ENCODE measurements at places on chromosomes 1 and 21. TPM values are rescaled to one million over a fixed set of nuclear protein-coding genes. Genes with fewer than 3 reads are reported as not detected.

SH2D1B gene
- 0.19 TPM for total RNA-seq

PPP1R8 gene
- total RNA-seq, result 40.2 TPM

PRPF38A gene
- 89.1 TPM for total RNA-seq

KRTAP11-1 gene
- not detected for total RNA-seq

CFAP107 gene
- total RNA-seq, result not detected

DNA sequence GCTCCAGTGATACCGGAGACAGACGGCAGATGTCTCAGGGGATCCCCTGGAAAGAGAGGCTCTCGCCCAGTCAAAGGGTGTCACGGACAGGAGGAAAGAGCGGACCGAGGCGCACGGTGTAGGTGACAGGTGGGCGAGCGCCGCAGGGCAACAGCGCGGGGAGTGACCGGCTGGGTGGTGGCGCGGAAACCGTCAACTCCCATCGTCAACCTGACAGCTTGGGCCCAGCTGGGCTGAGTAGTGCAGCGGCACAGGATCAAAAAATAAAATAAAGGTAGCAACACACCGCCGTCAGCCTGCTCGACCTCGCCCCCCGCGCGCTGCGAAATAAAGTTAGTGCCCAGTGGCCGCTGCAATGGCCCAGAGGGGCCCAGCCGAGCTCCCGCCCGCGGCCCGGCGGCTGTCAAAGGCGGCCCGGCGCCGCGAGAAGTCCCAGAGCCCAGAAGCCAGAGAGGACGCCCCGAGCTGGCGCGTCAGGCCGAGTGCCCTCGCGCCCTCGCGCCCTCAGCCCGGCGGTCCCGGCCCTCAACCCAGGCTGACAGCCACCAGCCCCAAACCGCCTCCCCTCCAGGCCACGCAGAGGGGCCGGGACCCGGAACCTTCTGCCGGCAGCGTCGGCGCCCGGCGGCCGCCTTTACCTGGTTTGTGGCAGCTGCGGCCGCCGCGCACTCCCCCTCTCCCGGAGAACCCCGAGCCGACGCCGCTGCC, at the start of gene LYST:
TSS of gene LYST (minus strand) at position 702 of the 708 bp plus-strand sequence. CDS start 36,489 bp downstream, outside the sequence.
- no peak for DNase-seq

DNA sequence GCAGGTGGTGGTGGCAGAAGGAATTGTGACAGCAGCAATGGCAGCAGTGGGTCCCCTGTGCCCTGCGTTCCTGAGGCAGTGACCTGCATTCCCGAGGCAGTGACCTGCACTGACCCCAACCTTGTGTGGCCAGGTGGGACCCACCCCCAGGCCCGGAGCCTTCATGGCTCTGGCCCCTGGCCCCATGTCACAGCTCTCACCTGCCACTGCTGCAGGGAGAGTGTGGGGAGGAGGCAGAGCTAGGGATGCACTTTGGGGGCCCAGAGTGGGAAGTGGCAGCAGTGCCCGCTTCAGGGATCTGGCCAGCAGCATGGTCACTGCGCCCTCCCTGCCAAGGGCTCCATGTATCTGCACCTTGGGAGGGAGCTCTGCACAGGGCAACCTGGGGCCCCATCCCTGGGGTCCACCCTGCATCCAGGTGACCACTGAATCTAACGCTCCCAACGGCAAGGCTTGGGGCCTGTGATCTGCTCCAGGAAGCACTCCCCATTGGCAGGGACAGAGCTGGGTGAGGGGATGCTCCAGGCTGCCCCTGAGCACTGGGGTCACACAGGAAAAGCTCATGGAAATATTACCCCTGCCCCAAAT, 618.6 kb downstream of the RWDD3 start:
- DNase-seq, result no peak

DNA sequence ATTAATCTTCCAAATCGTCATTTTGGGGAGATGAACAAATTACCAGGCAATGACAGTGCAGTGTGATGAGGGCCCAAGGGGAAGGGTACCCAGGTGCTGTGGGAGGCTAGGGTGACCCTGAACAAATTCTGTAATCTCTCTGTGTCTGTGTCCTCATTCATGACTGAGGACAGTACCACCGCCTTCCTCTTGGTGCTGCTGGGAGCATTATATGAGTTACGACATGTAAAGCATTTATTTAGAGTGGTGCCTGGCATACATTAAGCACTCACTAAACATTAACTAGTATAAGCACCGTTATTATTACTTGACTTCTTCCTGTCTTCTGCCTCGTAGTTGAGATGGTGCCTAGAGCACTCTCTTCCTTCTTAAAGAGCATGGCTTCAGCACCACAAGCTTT, 468.2 kb upstream of the VAMP3 start:
- no peak for DNase-seq

DNA sequence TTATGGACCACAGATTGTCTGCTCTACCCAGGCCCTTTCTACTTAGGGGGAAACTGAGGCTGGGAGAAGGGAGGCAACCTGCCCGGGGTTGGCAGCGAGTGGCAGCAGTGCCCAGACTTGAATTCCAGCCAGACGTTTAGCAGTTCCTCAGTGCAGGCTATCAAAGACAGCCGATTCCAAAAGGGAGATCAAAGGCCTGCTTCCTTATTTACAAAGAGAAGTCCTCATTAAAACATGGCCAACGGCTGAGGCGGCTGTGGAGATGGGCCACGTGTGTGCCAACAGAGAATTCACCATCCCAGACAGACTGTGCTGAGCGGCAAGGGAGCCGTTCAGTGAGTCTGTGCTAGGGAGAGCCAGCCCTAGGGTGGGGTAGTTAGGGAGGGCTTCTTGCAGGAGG, 27.7 kb downstream of the C1QB start:
- DNase-seq, result no peak

DNA sequence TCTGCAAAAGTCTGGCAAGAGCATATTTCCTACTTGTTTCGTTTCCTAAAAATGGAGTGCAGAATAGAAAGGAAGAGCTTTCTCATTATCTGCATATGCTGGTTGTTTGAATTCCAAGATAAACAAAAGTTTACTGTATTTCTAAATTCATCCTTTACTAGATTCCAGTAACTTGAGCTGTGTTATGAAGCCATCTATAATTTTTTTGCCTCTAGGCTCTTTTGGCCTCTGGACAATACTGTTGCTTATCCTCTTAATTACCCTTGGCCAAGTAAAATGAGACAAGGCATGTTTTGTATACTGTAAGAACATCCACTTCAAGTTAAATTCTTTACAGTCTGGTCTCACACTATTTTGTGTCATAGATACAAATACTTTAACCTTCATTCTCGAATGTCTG, 45.6 kb upstream of the HFM1 start:
- no peak for DNase-seq

DNA sequence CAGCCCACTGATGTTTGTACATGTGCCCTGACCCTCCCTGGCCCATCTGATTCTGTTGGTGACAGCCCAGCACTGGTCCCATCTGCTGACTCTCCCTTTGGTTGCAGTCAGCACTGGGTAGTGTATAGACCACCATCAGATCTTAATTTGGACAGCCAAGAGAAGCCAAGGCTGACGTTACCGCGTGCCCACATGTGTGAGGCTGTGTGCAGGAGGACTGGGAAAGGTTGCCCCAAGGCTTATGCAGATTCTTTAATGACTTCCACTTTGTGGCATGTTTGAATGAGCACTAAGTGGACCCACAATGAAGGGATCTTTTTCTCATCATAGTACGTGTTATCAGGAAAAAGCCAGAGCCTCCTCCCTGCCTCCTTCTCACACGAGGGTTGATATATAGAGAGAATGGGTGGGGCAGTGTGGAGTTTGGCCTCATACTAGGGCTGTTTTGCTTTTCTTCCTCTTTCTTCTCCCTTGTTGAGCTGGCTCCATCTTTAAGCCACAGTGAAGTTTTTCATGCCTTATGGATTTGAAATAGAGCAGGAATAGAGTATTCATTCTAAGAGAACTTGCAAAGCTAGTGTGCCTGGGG, 93.5 kb downstream of the NAV1 start:
- no peak for DNase-seq

DNA sequence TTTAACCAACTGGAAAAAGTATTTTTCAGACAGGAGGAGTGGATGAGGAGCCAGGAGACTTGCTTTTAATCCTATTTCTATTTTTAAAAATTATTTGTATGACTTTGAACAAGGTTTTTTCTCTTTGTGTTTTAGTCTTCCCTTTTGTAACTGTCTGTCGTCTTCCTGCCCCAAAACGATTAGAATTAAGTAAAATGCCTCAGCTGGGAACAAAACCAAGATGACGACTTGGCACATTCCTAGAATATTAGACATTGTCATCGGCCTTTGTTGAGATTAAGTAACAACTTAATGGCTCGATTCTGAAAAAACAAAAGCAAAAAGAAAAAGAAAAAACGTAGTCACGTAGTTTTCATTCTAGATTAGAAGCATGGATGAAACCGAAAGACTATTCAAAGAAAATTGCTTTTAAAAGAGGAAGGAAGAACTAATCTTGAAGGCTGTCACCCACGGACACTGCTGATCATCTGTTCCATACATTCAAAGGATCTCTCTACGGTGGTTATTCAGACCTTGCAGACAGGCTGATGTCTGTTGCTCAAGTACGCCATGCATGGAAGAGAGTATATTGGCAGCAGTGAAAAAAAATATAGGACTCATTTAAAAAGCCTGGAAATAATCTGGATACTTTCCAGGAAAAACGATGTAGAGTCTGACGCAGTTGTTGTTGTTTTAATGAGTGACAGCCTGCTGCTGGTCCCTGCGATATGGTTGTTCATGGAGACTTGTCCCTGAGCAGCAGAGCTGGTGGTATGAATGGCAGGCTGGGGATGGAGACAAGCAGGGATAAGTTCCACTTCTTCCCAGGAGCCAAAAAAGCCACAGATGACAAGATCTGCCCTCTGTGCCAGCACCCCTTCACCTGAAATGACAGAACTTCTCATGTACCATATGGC, 16.8 kb downstream of the GNG4 start:
- DNase-seq, result no peak

GRCh38 chr1:97680894-97681293, 239.9 kb downstream of the DPYD start:
- no peak for DNase-seq

GRCh38 chr1:115296981-115297380, 41.1 kb downstream of the NGF start:
- no peak for DNase-seq

DNA sequence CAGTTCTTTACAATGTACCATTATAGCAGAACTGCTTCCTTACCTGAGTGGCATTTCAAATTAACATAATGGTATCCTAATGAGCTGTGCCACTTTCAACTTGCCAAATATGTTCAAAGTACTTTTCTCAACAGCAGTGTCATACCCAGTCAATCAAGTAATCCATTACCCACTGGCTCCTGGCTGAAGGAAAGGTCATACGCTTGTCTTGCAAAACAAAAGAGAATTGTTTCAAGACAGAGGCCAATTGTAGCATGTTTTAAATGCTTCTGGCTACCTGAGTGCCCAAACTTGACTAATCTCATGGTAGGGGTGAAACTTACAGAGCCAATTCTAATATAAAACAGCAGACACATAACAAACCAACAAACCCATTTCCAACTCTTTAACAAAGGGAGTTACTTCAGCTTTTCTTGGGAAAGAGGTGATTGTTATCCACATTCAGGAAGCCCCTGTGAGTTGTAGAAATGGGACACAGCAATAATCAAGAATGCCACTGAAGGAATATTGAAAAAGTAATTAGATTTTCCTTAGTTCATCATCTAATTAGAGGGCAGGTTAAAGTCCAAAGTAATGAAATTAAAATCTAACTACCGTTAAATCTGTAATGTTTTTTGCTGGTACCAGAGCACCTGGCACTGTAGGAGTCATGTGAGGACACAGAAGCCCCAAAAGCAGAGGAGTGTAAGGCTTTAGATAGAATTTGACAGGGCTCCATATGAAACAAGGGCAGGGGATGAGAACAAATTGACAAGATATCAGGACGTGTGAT, 241.9 kb downstream of the RWDD3 start:
- DNase-seq, result no peak

- no peak for DNase-seq
These were observed 12.7 kb upstream of the CPLANE2 start for GRCh38 chr1:16249596-16250241.

Data from naive thymus-derived CD8-positive, alpha-beta T cell (primary cell).